Stimulated activated CD8-positive, alpha-beta memory T cell treated with anti-CD3 and anti-CD28 coated beads, Interleukin-4, amount 100 ng/mL, for 1 hour (primary cell): ENCODE measurements at places on chromosomes 4 and X.

DNA sequence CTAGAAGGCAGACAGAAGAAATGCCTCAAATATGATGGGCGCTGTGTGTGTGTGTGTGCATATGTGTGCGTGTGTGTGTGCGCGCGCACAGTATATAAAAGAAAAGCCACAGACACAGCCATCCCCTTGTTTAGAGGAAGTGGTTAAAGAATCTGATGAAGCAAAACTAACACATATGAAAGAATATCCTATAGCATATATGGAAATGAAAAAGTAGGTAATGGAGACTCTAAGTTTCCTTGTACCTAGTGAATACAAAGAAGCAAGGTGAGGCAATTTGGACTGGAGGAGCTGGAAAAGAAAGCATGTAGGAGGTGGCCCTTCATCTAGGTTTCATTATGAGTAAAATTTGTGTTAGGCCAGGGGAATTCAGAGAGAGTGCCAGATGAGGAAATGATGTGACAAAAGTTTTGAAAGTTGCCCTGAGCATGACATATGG, 58.6 kb upstream of the MCF2 start:
- no peak for DNase-seq

GRCh38 chr4:158722917-158723793, at the start of gene PPID:
Gene PPID, minus strand, starts transcription at chr4:158723396. Its CDS starts 108 bp downstream, at chr4:158723288.
- peak; percentile 63 for DNase-seq

GRCh38 chr4:156685308-156685707, 286.3 kb downstream of the PDGFC start:
- DNase-seq, result no peak

- no peak for DNase-seq
Measured at GRCh38 chr4:79046016-79046592, 106.9 kb upstream of the PAQR3 start.

DNA sequence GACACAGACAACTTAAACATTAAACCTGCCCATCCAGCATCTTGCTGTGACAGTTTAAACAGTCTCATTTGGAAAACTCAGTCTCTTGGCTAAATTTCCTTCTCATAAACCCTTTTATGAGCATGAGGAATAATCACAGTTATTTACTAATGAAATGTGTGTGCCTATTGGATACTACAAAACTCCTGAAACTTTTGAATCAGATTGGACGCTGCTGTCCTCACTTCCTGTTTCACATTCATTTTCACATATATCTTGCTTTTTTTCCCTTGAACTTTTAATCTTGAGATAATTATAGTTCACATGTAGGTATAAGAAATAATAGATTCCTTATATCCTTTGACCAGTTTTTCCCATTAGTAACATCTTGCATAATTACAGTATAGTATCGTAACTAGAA, 111.7 kb downstream of the CDKL5 start:
- DNase-seq, result no peak

GRCh38 chr4:45453258-45453853, 670.5 kb downstream of the GABRG1 start:
- no peak for DNase-seq

GRCh38 chrX:39492497-39493162, 605.1 kb downstream of the BCOR start:
- DNase-seq, result no peak

DNA sequence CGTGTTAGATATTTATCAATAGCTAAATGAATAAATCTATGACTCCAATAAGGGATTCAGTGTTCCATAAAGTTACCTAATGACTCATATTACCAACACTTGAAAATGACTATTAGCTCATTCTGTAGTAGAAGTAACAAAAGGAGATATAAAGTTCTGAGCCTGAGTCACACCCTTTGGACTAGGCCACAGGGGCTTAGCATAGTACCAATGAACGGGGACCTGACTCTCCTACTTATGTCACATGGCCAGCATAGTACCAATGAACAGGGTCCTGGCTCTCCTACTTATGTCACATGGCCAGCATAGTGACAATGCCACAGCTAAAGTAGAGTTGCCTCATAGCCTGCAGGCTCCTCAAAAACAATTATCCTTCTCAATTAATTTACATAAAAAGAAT, 43.7 kb downstream of the MAGEB16 start:
- DNase-seq, result no peak

GRCh38 chr4:124527364-124527763, 185.2 kb downstream of the ANKRD50 start:
- DNase-seq, result no peak

DNA sequence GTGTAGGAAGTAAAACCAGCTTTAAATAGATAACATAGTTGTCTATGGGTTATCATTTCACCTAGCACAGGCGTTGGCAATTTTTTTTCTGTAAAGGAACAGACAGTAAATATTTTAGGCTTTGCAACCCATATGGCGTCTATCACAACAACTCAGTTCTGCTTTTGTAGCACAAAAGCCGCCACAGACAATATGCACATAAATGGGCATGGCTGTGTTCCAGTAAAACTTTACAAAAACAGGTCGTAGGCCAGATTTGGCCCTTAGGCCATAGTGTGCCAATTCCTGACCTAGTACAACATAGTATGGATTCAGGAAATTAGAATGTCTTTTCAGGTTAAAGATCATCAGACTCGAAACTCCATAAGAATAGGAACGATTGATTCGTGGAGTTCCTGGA, 265.3 kb upstream of the GK2 start:
- DNase-seq, result no peak

DNA sequence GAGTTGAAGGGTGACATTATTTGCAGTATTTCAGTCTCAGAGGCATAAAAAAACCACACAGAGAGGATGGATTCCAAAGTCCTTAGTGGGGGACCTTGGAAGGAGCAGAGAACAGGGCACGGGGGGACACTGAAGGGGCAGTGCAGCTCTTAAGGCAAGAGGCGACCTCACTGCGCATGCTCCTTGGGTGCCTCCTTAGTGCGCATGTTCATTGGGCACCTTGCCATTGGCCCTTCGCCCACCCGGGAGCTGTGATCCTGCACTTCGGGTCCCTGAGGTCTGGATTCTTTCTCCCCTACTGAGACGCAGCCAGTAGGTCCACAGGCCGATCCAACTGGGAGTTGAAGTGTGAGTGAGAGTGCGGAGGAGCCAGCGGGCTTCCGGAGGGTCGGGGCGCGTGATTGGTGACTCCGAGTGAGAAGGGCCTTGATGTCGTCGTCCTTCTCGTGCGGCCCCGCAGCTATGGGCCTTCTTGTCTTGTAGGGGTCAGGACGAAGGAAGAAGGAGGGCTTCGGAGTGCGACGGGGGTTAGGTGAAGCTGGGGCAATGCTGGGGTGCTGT, at the start of gene XAGE5:
XAGE5 (plus strand) TSS at position 223 of the 561 bp plus-strand sequence. CDS start 1,280 bp downstream, outside the sequence.
- DNase-seq, result no peak

DNA sequence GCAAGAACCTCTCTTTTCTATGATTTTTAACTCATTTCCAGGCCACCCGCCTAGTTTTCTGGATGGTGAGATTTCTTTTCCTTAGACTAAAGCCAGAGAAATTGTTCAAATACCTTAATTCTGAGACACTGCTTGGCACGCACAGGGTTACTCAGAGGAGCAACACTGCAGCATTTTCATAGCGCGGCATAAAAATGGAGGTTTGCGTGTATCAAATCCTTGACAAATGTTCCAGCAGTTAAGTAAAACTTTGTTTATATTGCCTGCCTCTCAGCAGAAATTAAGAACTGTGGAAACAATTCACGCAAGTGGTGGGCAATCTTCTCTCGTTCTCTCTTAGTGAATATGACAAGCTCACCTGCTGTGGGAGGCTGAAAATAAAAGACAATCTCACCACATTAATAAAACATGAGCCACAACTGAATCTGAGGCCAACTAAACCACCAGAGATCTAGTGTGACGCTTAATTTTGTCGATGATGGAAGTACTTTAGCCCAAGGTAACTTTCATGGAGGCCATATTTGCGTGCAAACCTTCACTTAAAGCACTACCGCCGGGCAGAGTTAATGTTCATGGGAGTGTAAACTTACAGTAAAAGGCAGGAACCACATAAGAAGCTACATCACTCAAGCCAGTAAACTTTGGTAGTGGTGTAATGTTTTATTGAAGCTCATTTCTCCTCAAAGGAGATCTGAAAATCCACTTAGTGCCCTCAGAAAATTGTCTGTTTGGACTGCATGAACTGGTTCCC, 894.8 kb upstream of the EPHA5 start:
- DNase-seq, result no peak

- no peak for DNase-seq
Measured at GRCh38 chrX:65476564-65476963, 58.0 kb downstream of the LAS1L start.

DNA sequence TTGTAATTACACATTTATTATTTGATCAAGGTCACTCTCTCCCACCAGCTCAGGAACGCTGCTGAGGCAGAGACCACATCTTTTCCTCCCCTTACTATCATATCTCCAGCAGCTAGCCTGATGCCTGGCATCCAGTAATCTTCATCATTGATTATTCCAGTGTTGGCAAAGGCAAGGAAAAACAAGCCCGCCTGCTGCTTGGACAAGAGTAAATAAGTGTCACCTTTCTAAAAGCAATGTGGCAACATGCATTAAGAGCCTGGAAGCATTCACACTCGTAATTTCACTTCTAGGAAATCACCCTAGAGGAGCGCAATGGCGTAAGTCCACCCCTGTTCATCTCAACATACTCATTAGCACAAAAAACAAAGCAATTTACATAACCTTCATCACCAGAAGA, 54.8 kb downstream of the APLN start:
- no peak for DNase-seq

- DNase-seq, result no peak
Measured at GRCh38 chr4:122635205-122635604, 14.3 kb upstream of the IL21 start.

- DNase-seq, result no peak
Measured at GRCh38 chr4:147539959-147540358, 59.1 kb downstream of the EDNRA start.

- DNase-seq, result no peak
Measured at GRCh38 chr4:53855581-53856250, 208.7 kb downstream of the CHIC2 start.

GRCh38 chrX:68751372-68751771, 77.4 kb upstream of the EFNB1 start:
- no peak for DNase-seq

DNA sequence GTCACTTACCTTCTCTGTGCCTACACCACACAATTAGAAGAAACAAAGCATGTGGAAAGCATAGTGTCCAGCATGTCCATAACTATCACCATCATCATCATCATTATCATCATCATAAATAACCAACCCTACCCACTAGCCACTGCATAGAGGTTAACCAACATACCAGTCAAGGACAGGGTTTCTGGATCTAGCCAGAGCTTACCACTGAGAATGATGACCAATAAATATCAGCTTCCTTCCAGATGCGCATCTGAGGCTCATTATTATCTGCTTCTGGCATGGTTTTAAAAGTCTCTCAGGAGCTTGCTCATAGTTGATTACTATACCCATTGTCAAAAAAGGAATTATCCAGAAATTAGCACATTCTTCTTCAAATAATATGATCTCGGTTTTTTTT, 25.5 kb upstream of the MYOZ2 start:
- no peak for DNase-seq

GRCh38 chr4:86586160-86586572, 7.9 kb upstream of the PTPN13 start:
- no peak for DNase-seq

- DNase-seq, result no peak
Measured at GRCh38 chr4:182448281-182449151, 205.3 kb downstream of the TENM3 start.

- no peak for DNase-seq
Measured at GRCh38 chr4:122700178-122700725, 32.3 kb upstream of the BBS12 start.

DNA sequence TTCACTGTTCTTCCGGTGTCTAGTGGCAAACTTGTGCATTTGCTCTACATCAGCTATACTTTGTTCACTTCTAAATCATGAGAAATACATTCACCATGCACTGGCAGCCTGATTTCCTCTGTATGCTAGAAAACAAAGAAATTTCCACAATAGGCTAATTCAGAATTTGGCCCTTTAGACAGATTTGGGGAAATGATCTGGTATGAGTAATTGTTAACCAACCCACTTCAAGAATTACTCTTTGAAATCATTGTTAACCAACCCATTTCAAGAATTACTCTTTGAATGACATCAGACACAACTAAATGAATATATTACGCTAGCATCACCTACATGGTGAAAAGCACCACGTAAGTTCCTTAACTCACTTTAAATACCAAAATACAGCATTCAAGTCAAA, 14.6 kb downstream of the APBB2 start:
- DNase-seq, result no peak

GRCh38 chrX:13257223-13258051, 62.4 kb downstream of the ATXN3L start:
- DNase-seq, result no peak

DNA sequence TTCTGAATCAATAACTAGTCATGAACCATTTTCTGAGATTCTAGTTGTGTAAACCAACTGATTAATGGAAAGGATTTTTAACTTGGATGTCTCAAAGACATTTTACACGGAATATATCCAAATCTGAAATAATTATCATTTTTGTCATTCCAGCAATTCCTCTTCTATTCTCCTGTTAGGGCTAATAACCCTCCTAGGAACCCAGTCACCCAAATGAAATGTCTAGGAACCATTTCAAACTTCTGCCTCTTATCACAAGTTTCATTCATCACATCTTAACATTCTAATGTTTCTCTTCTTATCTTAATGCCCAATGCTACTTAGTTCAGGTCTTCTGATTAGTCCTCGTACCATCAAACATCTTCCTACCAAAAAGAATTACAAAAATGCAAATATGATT, 639.8 kb downstream of the DMD start:
- DNase-seq, result no peak

DNA sequence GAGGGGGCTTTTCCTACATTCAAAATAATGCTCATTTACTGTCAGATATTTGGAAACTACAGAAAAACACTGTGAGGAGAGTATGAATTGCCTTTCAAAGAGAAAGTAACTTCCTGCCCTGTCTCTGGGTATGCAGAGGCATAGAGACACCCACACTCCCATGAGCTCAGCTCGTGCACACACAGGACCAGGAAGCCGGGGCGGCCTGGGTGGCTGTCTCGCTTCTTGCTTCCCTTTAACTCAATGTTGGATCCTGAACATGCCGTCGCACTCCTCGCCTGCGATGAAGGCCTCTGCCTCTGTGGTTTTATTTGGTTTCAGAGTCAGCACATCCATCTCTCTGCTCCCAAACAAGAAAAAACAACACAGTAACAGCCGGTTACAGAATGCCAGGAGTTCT, 40.1 kb upstream of the GPR78 start:
- DNase-seq, result no peak

GRCh38 chr4:109969919-109970318, 57.2 kb downstream of the EGF start:
- DNase-seq, result no peak

- DNase-seq, result no peak
Measured at GRCh38 chr4:83785891-83786290, 250.0 kb downstream of the GPAT3 start.

- DNase-seq, result no peak
Measured at GRCh38 chrX:36867143-36867542, 141.0 kb upstream of the FAM47C start.

DNA sequence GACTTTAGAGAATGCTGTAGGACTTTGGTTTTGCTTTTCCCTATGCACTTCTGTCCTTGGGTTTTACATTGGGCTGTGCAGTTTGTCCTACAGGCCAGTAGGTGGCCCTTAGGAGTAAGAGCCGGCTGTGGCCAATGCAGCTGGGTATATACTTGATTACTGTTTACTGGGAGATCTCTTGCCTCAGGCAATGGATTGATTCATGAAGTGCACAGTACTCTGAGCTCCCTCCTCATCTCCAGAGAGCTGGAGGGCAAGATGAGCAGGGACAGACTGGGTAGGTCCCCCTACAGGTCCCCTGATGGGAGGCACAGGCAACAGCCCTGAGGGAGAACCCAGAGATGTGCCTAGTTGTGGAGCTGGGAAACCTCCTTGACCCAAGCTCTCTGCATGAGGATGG, 103.8 kb upstream of the QRFPR start:
- no peak for DNase-seq
